Ascending aorta (tissue), 2 donors: ENCODE measurements at places on chromosomes 1 and 21. TPM values are rescaled to one million over a fixed set of nuclear protein-coding genes. Genes with fewer than 3 reads are reported as not detected.

Gene RNU1-2
- total RNA-seq, result under 0.01 TPM

DNA sequence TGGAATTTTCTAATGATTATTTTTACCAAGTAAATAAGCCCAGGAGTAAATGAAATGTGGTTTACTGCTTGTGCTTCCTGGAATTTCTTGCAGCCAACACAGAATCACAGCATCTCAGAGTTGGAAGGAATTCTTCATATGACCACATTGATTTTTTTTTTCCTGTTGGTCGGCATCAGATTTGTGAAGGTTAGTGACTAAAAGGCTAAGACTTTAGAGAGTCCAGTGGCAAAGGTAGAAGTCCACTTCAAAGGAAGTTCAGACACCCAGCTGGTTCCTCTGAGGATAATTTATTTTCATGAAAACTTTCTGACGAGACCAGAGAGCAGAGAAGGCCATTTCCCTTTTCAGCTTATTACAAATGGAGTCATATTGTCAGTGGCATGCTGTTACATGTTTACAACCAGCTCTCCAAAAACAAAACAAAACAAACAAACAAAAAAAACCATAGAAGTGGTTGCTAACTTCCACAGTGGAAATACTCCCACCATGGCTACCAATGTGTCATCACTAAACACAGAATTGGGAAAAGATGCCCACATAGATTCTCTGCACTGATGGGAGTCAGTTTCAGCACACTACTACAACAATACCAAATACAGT, 77.2 kb upstream of the CDC42BPA start:
- no peaks in the 10 kb centered on the region for H3K27me3 ChIP-seq
- H3K4me1 ChIP-seq, result no peaks in the 10 kb centered on the region
- no peak overlapping the region for H3K4me3 ChIP-seq
- H3K36me3 ChIP-seq, result no peaks in the 10 kb centered on the region
- H3K27ac ChIP-seq, result no peak overlapping the region
- DNase-seq, result no peak

DNA sequence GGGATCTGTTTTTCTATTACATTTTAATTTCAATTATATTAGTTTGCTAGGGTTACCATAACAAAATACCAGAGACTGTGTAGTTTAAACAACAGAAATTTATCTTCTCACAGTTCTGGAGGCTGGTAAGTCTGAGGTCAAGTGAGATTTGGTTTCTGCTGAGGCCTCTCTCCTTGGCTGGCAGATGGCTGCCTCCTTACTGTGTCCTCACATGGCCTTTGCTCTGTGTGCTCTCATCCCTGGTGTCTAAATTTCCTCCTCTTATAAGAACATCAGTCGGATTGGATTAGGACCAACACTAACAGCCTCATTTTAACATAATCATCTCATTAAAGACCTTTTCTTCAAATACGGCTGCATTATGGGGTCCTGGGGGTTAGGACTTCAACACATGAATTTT, 195.2 kb upstream of the CHODL start:
- DNase-seq, result no peak
- H3K4me3 ChIP-seq, result no peak overlapping the region
- no peaks in the 10 kb centered on the region for H3K27me3 ChIP-seq
- H3K4me1 ChIP-seq, result no peaks in the 10 kb centered on the region
- no peaks in the 10 kb centered on the region for H3K36me3 ChIP-seq

DNA sequence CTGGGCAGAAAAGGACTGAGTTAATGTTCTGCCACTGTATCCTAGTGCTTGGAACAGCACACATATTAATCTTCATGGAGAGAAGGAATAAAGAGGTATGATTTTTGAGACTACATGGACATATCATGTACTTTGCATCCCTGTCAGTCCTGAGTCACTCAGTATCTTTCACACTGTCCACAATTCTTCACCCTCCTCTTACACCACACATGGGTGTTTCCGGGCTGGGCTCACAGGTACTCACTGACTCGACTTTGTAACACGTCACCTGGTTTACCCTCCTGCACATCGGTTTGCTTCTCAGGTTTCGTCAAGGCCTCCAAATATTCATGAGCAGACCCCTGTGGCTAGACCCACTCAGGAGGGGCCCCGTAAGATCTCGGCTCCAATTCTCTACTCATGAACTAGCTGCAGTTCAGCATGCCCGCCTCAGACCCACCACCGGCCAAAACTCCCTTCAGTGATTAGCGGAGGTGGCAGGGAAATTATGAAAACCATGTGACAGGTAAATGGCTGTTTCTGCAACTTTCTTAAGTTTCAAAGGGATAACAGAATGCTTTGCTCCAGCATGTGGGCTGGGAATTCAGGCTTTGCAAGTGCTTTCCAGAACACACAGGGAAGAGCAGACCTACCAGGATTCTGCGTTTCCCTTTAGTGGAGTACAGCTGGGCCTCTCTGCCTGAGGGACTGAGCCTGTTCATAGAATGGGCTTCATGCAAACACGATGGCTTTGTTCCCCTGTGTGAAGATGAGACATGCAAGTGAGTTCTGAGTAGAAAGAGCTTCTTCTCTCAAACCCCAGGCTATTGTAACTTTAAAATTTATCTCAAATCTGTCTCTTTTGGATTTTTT, 31.3 kb upstream of the TRABD2B start:
- H3K36me3 ChIP-seq, result no peaks in the 10 kb centered on the region
- no peaks in the 10 kb centered on the region for H3K4me1 ChIP-seq
- no peak for DNase-seq
- H3K27ac ChIP-seq, result no peak overlapping the region
- no peaks in the 10 kb centered on the region for H3K27me3 ChIP-seq

DNA sequence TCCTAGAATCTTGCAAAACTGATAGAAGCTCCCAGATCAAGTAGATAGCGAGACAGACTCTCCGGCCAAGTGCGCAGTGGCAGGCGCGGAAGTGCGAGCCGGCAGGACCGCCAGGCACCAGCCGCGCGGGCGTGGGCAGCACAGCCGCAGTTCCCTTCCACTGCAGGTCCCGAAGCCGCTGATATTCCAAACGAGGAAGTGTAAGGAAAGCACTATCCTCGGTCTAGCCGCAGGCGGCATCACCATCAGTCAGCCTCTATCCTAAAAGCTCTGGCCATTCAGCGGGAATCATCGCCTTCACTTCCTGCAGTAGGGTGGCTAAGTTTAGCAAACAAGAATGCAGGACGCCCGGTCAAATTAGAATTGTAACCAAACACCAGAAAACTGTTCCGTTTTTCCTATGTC, 710 bp downstream of the GLRX2 start:
- peaks cover 2% of the 10 kb centered on the region for H3K4me1 ChIP-seq
- peak overlapping the region; percentile 94 for H3K27ac ChIP-seq
- no peak for DNase-seq
- H3K27me3 ChIP-seq, result no peaks in the 10 kb centered on the region
